ENCODE measurements at places on chromosomes 11 and 22.

DNA sequence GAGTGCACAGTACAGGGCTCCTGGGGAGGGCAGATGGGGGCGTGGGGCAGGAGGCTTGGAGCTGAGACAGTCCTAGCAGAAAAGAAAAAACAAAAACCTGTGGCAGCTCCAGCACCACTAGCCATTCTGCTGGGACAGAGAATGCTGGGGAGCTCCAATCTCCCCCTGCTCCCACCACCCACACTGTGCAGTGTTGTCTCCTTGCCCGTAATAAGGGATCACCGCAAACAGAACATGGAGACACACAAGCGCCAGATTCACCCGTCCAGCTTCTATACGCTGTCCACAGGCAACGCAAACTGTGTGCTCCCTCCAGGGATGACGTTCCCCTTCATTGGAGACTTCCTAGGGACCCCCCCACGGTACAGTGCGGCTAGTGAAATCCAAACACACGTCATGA lies 31.4 kb downstream of the OPCML start:
- no peak for DNase-seq

- DNase-seq: no peak
These were observed 24.9 kb downstream of the USH1C start for GRCh38 chr11:17519061-17519885.

DNA sequence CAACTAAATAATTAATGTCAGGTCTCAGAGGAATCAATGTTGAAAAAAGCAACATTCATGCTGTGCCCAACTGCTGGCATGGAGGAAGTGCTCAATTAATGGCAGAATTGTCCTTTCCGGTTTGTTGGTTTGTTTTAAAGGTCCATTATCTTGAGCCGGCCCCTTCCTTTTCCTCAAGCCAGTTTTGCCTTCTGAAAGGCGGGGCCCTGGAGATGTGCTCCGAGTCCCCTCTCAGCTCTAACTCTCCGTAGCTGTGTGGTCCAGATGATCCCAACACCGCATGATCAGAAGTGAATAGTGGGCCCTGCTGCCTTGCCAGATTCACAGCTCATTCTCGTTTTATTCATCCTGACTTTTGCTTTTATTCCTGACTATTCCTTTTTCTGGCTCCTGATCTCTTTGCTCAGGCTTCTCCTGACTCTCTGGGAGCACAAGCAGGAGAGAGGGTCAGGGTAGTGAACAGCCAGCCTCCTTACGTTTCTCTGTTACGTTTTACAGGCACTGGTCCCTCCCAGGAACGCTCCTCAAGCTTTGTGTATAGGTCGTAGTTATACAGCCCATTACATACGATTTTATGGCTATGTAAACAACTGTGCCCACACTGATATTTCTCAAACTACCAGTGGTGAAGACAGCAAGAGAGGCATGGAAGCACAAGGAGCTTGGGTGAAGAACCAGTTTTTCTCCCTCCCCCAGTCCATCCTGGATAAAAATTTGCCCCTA lies 265.9 kb downstream of the LARGE1 start:
- no peak for DNase-seq

GRCh38 chr11:123143921-123144320 lies 51.1 kb downstream of the CLMP start:
- no peak for DNase-seq

DNA sequence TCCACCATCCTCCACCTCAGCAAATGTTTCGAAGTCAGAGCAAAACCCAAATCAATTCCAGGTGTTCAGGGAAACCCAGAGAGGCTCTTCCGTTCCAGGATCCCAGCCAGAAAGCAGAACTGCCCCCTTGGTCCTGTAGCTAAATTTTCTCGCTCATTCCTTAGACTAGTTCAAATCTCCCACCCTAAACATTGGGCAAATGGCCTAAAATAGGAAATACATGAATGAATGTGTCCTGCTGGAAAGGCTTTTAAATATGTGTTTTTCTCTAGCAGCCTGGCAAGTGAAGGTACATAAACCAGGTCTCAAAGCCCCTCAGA lies 89.6 kb downstream of the ETS1 start:
- no peak for DNase-seq

- DNase-seq: no peak
These were observed 27.2 kb downstream of the GVQW3 start for GRCh38 chr11:76408171-76408965.

DNA sequence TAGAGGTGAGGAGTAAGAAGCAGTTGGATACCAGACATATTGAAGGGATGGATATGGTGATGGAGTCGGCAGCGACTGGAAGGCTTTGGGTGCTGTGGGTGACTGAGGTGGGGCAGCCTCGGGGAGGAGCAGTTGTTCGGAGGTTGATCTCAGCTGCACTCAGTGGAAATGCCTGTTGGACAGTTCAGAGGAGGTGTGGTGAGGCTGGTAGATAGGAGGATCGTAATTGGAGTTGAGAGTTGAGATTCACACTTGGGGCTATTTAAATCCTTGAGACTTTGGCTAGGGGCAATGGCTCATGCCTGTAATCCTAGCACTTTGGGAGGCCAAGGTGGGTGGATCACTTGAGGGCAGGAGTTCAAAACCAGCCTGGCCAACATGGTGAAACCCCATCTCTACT lies 6.9 kb downstream of the OTUB1 start:
- no peak for DNase-seq

GRCh38 chr22:36775586-36775963 lies 344 bp downstream of the IFT27 start:
- no peak for DNase-seq

DNA sequence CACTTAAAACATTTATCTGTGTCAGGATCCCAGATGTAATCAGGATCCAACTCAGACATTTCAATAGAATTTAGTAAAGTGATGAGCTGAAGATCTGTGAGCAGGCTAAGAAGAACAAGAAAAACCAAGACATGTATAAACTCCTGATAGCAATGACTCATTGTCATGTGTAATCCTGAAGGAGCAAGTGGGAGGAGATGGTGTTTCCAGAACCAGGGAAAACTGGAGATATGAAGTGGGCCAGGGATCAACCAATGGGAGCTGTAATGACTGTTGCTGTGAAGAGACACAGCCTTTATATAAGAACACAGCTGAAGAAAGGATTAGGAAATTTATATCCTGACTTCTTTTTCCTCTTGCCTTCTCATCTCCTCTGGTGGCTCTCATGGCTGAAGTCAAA lies 682.5 kb upstream of the ARHGAP42 start:
- peak; percentile 11 for DNase-seq

DNA sequence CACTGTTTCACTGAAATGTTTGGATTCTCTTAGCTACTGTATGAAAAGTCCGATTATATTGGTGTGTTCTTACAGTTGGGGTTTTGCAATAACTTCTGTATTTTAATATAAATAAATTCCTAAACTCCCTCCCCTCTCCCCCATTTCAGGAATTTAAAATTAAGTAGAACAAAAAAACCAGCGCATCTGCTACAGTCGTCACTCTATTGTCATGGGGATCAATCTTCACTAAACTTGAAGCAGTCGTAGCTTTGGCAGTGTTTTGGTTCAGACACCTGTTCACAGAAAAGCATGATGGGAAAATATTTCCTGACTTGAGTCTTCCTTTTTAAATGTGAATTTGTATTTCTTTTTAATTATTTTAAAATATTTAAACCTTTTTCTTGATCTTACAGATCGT lies 9.4 kb downstream of the PIWIL3 start:
- no peak for DNase-seq

DNA sequence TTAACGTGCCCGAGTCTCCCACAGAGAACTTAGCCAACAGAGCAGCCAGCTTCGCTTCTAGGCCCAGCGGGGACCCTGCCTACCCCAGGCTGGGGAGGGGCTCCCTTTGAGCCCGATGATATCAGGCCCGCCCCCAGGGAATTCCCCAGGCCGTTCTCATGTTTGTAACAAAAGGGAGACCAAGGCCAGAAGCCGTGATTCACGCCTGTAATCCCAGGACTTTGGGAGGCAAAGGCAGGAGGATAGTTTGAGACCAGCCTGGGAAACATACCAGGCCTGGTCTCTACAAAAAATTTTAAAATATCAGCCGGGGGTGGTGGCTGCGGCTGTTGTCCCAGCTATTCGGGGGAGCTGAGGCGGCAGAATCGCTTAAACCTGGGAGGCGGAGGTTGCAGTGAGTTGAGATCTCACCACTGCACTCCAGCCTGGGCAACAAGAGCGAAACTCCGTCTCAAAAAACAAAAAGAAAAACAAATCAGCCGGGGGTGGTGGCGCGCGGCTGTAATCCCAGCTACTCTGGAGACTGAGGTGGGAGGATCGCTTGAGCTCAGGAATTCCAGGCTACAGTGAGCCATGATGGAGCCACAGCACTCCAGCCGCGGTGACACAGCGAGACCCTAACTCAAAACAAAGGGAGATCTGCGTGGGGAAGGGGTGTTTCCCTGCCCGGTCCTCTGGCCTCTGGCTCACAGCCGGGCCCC lies 1.7 kb downstream of the DRD4 start:
- no peak for DNase-seq

DNA sequence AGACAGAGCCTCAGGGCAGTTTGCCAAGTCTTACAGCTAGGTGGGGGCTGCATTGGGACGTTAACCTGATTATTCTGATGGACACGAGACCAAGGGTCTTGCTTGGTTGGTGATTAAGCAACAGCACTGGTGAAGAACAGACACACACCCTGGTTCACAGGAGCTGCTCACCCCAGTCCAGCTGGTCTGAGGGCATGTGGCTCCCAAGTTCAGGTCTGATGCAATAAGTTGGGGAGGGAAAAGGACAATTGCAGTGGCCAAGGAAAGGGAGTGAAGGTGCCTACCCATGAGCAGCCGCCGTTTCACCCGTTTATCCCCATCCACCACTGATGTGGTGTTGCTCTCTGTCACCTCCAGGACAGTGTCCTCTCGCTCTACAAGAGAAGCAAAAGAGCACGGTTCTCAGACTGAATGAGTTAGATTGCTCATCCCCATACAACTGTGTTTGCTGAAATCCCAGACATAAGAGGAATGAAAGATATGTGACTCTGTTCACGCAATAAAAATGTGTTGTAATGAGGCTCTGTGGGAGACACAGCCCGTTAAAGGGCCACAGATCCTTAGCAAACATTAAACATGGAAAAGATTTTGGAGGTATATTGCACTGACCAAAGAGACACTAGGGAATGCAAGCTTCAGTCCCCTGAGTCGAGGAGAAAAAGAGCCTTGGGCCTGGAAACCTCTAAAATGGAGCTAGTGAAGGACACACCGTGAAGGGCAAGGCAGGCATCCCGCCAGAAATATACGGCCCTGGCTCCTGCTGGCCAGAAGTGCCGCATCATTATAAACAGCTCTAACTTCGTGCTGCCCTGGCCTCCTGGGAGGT lies 25.6 kb downstream of the SCUBE2 start:
- DNase-seq: no peak

GRCh38 chr11:28342716-28343115 lies 234.5 kb downstream of the METTL15 start:
- DNase-seq: peak; percentile 13

DNA sequence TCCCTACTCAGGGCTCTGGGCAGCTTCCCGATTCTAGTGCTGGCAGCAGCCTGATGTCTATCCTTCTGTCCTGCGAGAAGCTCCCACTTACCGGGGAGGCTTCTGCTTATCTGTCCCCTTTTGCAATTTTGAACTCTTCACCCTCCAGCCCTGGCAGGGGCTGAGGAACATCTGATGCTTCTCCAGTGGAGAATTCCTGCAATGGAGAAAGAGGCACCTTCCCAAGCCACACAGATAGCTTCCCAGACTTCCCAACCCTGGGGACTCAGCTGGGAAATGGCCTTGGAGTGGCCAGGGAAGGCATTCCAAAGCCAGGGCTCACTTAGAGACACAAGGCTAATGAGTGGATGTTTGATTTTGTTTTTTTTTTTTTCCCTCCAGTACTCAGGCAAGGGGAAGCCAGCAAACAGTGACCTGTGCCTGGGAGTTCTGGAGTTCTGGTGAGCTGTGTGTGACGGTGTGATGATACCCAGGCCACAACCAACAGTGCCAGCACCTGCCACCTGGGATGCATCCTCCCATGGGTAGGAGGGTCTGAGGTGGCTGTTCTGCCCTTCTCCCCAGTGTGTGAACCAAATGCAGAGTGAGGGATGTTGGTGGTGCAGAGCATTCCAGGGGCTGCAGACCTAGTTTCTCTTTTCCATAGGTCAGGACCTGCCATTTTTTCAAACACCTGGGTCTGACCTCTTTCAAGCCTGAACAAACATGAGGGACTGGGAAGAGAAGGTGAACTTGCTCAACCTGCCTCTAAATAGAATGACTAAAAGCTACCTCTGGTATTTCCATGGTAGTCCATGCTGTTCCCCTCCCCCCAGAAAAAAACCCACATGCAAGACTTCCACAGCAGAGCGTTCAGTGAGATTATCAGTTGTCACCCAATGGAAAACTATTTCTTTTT lies 95.1 kb downstream of the CCDC81 start:
- DNase-seq: no peak

DNA sequence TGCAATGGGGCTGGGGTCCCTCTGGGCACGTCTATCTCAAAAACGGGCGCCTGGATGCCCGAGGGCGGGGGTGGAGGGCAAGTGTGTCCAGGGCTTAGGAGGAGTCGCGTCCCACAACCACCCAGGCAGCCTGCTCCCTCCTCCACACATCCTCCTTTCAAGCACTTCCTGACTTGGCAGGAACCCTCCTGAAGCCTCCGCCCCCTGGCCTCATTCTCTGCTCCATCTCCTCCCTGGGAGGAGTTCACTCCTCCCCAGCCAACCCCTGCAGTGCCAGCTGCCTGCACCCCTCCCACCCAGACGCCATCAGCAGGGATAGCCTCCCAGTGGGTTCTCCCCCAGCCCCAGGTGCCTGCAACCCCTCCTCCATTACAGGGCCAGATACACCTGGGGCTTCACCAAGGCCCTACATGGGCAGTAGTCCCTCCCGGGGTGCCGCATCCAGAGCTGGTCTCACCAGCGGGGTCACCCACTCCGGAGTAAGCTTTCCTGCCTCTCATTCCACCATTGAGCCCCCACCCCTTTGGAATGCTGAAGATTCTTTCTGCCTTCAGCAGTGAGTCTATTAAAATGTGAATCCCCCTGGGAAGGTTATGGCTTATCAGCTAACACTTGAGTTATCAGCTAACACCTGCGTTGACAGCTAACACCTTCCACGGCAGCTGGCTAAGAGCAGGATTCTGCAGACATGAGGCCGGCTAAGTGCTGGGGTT lies 24.4 kb downstream of the RTN4R start:
- DNase-seq: peak; percentile 64

DNA sequence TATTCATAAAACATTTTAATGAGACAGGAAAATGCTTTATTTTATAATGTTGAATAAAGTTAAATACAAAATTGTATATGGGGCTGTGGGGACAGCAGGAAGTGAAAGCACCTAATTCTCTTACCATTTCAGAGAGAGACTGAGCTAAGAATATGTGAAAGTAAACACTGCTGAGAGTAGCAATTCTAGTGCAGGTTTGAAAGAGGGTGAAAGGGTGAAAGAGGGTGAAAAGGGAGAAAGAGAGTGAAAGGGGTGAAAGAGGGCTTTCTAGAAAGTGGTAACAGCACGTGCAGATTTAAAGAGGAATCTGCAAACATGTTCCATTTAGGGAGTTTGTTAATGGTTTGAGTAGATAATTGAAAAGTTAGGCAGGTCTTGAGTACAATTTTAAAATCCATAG lies 652.0 kb upstream of the CCDC90B start:
- no peak for DNase-seq

Data from H4 (cell line).